ENCODE measurements at places on chromosomes 16 and 17.
A peak's percentile ranks its signal among the peaks of the same experiment; 100 is the strongest.

DNA sequence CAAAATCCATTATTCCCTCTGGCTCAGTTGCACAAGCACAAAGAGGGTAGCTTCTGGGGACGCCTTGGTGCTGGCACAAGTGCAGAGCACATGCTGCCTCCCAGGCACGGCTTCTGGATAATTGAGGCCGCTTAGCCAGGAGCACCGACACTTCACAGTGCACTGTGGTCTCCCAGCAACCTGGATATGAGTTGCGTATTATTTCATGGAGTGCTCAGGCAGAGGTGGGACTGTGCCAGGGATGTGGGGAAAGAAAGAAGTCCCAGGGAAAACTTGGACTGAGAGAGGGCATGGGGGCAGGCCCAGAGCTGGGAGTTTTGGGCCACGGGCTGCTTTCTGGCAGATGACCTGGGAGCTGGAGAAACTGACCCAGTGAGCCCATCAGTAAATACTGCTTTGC lies 37.5 kb downstream of the MPRIP start:
- DNase-seq, result no peak

DNA sequence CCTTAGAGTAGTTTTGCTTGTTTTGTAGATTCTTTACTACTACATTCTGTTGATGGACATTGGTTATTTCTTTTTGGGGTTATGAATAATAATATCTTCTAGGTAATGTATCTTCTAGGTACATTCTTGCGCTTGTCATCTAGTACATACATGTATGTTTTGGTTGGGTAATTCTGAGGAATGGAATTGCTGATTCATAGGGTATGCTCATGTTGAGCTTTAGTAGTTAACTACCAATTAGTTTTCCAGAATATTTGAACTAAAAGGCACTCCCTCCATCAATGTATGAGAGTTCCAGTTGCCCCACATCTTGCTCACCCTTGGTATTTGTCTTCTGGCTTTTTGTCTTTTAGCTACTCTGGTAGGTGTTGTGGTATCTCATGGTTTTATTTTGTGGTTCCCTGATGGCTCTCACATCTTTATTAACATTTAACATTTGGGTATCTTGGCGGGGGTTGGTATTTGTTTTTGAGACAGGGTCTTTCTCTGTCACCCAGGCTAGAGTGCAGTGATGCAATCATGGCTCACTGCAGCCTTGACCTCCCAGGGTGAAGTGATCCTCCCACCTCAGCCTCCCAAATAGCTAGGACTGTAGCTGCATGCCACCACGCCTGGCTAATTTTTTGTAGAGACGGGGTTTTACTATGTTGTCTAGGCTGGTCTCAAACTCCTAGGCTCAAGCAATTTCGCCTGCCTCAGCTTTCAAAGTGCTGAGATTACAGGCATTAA lies 47.1 kb downstream of the SLC6A4 start:
- no peak for DNase-seq

GRCh38 chr16:10871157-10871991 lies 5.6 kb upstream of the CIITA start:
- peak; percentile 40 for DNase-seq

GRCh38 chr16:30041841-30042240 lies 10.8 kb upstream of the TLCD3B start:
- DNase-seq, result no peak

GRCh38 chr17:75087182-75087557 lies 584 bp upstream of the SLC16A5 start:
- DNase-seq, result no peak

- DNase-seq, result no peak
Observed at GRCh38 chr17:5874486-5874885, 195.7 kb upstream of the WSCD1 start.

DNA sequence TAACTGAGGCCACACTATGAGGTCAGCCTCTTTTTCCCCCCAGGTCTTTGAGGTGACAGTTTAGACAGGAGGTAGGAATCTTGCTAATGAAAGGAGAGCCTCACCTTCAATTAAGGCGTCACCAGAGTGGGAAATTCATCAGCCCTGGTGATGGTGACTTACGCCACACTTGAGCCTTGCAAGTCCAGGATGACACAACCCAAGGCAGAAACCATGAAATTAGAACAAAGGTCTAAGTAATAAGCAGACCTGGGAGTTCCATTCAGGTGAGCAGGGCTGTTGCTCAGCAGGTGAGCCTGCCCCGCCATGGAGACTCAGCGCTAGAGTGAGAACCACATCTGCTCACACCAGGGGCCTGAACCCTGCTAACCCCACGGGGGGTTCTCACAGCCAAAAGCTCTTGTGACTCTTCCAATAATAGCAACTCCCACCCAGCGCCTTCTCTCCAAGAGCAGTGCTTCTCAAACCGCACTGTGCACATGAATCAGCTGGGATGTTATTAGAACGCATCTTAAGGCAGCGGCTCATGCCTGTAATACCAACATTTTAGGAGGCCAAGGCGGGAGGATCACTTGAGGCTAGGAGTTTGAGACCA lies 28.7 kb upstream of the KIFC3 start:
- no peak for DNase-seq

Data from fibroblast of skin of left biceps (primary cell).